ENCODE measurements at places on chromosomes 5 and 9.

- DNase-seq: no peak
These were observed 30.1 kb upstream of the HAPLN1 start for GRCh38 chr5:83750749-83751148.

DNA sequence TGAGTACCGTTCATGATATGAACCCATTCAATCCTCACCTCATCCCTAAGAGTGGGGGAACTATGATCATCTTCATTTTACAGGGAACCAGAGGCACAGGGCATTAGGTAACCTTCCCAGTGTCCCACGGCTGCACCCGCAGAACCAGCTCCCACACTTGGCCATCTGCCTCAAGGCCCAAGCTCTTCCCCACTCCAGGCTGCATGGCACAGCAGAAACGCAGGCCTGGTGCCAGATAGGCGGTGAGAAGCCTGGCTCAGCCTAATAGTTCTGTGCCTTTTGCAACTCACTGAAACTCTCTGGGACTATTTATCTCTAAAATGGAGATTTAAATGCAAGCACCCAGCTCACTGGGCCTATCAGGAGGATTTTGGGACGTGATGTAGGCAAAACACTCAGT lies 90.8 kb upstream of the ZNF618 start:
- no peak for DNase-seq

GRCh38 chr5:37735649-37736347 lies 104.0 kb downstream of the GDNF start:
- DNase-seq: no peak

DNA sequence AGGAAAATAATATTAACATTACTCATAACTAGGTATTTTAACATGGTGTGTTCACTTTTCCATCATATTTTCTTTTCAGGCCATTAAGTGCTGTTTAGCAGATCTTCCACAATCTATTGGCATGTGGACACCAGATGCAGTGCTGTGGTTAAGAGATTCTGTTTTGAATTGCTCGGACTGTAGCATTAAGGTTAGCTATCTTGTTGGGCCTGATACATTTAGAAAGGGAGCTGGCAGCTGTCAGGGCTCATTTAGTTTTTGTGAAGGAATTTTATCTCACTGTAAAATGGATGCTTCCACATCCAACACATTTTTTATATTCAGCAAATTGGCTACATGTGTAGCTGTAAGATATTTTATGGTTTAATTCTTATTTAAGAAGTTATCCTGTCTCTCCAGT lies 20.7 kb upstream of the TMOD1 start:
- no peak for DNase-seq

DNA sequence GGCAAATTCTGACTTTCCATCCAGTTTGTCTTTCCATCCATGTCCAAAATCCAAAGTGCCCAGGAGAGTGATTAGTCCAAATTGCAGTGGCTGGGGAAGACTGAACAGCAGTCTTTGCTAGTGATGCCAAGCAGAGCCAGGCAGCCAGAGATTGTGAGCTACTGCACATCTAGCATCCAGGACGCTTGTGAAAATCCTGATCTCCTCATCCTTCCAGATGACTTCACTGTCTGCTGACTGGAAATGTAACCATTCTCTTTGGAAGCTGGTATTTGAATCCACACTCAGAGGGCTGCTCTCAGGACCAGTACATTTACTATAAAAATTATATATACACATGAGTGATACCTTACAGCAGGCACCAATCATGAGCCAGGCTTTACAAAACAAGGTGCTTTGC lies 49.6 kb downstream of the MACROH2A1 start:
- DNase-seq: no peak

- no peak for DNase-seq
These were observed 128.5 kb upstream of the HMHB1 start for GRCh38 chr5:143683459-143683858.

DNA sequence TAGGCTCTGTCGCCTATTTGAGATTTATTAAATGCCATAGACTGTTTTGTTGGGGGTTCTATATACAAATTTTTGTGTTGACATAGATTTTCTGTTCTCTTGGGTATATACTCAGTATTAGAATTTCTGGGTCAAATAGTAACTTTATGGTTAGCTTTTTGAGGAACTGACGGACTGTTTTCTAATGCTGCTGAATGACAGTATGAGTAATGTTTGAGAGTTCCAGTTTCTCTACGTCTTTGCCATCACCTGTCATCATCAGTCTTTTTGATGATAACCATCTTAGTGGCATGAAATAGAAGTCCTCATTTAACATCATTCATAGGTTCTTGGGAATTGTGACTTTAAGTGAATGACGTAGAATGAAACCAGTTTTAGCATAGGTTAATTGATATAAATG lies 60.1 kb downstream of the CCDC171 start:
- DNase-seq: no peak
